ENCODE measurements at places on chromosomes 7 and 10.

DNA sequence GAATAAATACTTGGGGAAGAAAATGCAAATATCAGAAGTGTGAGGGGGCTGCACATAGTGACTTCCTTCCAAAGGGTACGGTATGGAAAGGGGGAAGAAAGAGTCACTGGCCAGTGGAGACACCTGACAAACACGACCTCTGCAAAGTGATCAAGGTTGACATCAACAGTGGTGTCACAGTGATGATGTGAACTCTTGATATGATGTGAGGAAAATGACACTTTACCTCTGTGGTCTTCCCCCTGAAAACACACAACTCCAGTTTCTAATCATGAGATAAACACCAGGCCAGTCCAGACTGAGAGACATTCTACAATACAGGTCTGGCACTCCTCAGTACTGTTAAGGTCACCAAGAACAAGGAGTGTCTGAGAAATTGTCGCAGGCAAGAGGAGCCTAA is 169.7 kb downstream of the BUB3 start:
- no peak for DNase-seq

- DNase-seq = no peak
Measured at GRCh38 chr10:71653044-71653443, 66.5 kb downstream of the C10orf105 start.

- DNase-seq = no peak
Measured at GRCh38 chr10:124827474-124827873, 25.9 kb downstream of the ABRAXAS2 start.

DNA sequence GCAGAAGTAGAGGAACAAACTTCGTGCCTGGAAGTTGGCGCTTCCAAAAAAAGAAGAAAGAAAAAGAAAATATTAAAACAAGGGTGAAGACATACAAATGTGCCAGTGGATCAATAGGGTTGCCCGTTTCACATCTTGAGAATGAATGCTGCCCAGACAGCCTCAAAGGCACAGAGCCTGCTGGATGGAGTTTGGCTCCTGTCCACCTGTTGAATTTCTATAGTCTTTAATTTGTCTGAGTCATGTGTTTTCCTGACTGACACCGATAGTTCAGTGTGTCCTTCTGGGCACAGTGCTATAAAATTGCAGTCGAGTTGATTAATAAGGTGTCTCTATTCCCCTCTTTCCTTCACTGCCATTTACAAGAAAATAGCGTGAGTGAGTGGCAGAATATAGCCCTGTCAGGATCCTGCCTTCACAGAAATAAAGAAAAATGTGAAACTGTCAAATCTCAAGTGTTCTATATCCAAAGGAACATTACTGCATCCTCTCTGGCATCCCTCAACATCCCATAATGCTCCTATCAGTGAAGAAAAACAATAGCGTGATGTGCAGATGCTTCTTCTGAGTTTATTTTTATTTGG is 471.3 kb upstream of the AUTS2 start:
- DNase-seq = no peak

GRCh38 chr7:38375453-38375852 is 102.0 kb upstream of the TARP start:
- no peak for DNase-seq

Data from pons (tissue), 1 donor.